Osteocyte (in vitro differentiated cells): ENCODE measurements at places on chromosomes 13 and 19.

DNA sequence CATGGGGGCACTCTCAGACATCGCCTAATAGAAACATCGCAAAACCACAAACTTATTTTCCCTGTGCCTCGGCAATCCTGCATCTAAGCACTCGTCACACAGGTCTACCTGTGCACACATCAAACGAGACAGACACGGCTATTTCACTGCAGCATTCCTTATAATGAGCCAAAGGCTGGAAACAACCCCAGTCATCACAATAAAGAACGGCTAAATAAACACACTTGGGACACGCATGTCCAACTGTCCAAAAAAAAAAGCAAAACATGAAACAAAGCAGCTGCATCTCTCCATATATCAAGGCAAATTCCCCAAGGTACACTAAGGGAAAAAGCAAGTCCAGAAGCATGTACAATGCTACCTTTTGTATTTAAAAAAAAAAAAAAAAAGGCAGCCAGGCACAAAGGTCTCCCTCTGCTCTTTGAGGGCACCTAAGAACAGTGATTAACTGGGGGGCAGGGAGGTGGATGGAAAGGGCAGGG is 27.2 kb upstream of the CCNP start:
- DNase-seq: no peak

DNA sequence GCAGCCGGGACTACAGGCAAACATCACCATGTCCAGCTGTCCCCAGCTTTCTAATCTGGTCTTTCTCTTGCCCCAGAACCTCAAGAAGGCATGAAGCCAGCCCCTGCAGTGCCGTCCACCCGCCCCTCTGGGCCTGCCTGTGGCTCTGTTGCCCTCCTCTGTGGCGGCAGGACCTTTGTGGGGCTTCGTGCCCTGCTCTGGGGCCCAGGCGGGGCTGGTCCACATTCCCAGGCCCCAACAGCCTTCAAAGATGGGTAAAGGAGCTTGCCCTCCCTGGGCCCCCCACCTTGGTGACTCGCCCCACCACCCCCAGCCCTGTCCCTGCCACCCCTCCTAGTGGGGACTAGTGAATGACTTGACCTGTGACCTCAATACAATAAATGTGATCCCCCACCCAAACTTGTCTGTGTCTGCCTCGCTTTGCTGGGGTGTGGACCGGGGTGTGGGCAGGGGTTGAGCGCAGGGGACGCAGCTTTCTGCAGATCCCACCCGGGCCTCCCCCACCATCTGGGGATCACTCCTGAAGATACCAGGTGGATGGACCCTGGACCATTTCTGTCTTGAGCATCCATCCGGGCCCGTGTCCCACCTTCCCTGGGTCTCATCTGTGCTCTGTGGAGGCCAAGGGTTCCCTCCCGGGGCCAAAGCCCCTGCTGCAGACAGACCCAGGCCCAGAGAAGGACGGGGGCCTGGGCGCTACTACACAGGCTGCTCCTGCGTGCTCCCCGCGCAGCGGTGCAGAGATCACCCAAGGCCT is 15.3 kb downstream of the PRKCSH start:
- DNase-seq: no peak

GRCh38 chr13:27770809-27771208 is 21.5 kb upstream of the GSX1 start:
- no peak for DNase-seq

GRCh38 chr13:91359111-91359510 is 11.6 kb downstream of the MIR17HG start:
- DNase-seq: no peak

- no peak for DNase-seq
These were observed 30.4 kb upstream of the CEACAM21 start for GRCh38 chr19:41545547-41545946.

- DNase-seq: no peak
These were observed 74.7 kb downstream of the KL start for GRCh38 chr13:33090755-33091414.

GRCh38 chr19:8630796-8631424 is 477 bp downstream of the NFILZ start:
- no peak for DNase-seq
